ENCODE measurements at places on chromosomes 7 and 10. TPM values are rescaled to one million over a fixed set of nuclear protein-coding genes. Genes with fewer than 3 reads are reported as not detected.

The STOX1 gene
- polyA plus RNA-seq = 0.21 TPM

The SPDYE6 gene
- not detected for polyA plus RNA-seq

The AHR gene
- polyA plus RNA-seq = 0.13 TPM

The ZNRF2 gene
- polyA plus RNA-seq = 4.0 TPM

The TFR2 gene
- polyA plus RNA-seq = 0.32 TPM

The WDFY4 gene
- polyA plus RNA-seq = not detected

The SAP25 gene
- polyA plus RNA-seq = 1.0 TPM

The PVRIG gene
- not detected for polyA plus RNA-seq

The INTS1 gene
- 48.1 TPM for polyA plus RNA-seq

The SPDYE11 gene
- not detected for polyA plus RNA-seq

The SPACDR gene
- 0.93 TPM for polyA plus RNA-seq

The HOXA2 gene
- polyA plus RNA-seq = not detected

The ARHGAP22 gene
- polyA plus RNA-seq = 13.8 TPM

The LEP gene
- polyA plus RNA-seq = not detected

The PRF1 gene
- polyA plus RNA-seq = not detected

The REPIN1 gene
- 87.5 TPM for polyA plus RNA-seq

The IDI2 gene
- not detected for polyA plus RNA-seq

The ACTR3C gene
- 0.16 TPM for polyA plus RNA-seq

The ZNF655 gene
- 144 TPM for polyA plus RNA-seq

The CRYGN gene
- not detected for polyA plus RNA-seq

The GPR15LG gene
- not detected for polyA plus RNA-seq

The PNLIPRP1 gene
- polyA plus RNA-seq = not detected

The CDHR3 gene
- 7.5 TPM for polyA plus RNA-seq

The AEBP1 gene
- 105 TPM for polyA plus RNA-seq

The ANKMY2 gene
- 22.4 TPM for polyA plus RNA-seq

The PRSS37 gene
- polyA plus RNA-seq = not detected

The SPOCK2 gene
- 0.18 TPM for polyA plus RNA-seq

The CDNF gene
- 1.2 TPM for polyA plus RNA-seq

The POM121L12 gene
- polyA plus RNA-seq = not detected

The EBLN1 gene
- polyA plus RNA-seq = not detected

The TSPAN33 gene
- 7.2 TPM for polyA plus RNA-seq

The ZDHHC4 gene
- 169 TPM for polyA plus RNA-seq

The COL28A1 gene
- 0.08 TPM for polyA plus RNA-seq

The AKR1C3 gene
- 0.70 TPM for polyA plus RNA-seq

The VSTM4 gene
- polyA plus RNA-seq = 0.39 TPM

The SLC18A3 gene
- polyA plus RNA-seq = 1.7 TPM

The CABCOCO1 gene
- polyA plus RNA-seq = 0.94 TPM

The SPAG6 gene
- polyA plus RNA-seq = 0.54 TPM

The SLC16A9 gene
- 6.7 TPM for polyA plus RNA-seq

The ITPRIP gene
- polyA plus RNA-seq = 22.1 TPM
